BJ (cell line): ENCODE measurements at places on chromosomes 7 and 10. TPM values are rescaled to one million over a fixed set of nuclear protein-coding genes. Genes with fewer than 3 reads are reported as not detected.

GPNMB gene
- polyA plus RNA-seq = 54.5 and 66.8 TPM in 2 replicates

OIT3 gene
- polyA plus RNA-seq = 0.07 TPM in 1 of 2 replicates, not detected in the other

RPP30 gene
- polyA plus RNA-seq = 26.2 and 47.9 TPM in 2 replicates

PPP1R17 gene
- polyA plus RNA-seq = not detected in 2 replicates

PRSS37 gene
- polyA plus RNA-seq = not detected in 2 replicates

EMX2 gene
- polyA plus RNA-seq = 0.31 and 0.51 TPM in 2 replicates

AKR1E2 gene
- polyA plus RNA-seq = 2.5 and 3.3 TPM in 2 replicates

ZWINT gene
- 31.1 and 32.3 TPM in 2 replicates for polyA plus RNA-seq

NEUROG3 gene
- polyA plus RNA-seq = not detected in 2 replicates

FAM25A gene
- not detected in 2 replicates for polyA plus RNA-seq

OR2A5 gene
- polyA plus RNA-seq = not detected in 2 replicates
